ENCODE measurements at places on chromosomes 7 and 10.
A peak's percentile ranks its signal among the peaks of the same experiment; 100 is the strongest.

GRCh38 chr10:1365540-1366321 is 309.5 kb downstream of the WDR37 start:
- DNase-seq = no peak

GRCh38 chr7:157490465-157490912 is 153.7 kb downstream of the DNAJB6 start:
- DNase-seq = peak; percentile 42

- no peak for DNase-seq
Observed at GRCh38 chr7:2716906-2717292, 28.9 kb downstream of the AMZ1 start.

DNA sequence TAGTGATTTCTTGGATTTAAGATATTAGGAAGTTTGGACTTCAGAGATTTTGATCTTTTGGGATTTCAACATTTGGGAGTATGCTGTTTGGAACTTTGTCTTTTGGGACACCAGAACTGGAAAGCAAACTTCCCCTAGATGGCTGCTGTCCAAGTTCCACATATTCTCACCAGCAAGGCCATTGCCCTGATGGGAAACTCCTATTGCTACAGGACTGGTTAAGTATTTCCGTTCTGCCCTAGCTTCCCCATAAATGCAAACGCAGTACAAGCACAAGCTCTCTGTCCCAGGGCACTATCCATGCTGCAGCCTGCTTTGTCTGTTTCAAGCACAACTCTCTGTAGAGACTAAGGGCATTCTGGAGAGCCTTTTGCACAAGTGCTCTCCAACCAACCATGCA is 79.3 kb upstream of the SLC25A13 start:
- DNase-seq = no peak

- DNase-seq = no peak
Observed at GRCh38 chr7:99455874-99456273, 10.1 kb downstream of the ATP5MF start.

DNA sequence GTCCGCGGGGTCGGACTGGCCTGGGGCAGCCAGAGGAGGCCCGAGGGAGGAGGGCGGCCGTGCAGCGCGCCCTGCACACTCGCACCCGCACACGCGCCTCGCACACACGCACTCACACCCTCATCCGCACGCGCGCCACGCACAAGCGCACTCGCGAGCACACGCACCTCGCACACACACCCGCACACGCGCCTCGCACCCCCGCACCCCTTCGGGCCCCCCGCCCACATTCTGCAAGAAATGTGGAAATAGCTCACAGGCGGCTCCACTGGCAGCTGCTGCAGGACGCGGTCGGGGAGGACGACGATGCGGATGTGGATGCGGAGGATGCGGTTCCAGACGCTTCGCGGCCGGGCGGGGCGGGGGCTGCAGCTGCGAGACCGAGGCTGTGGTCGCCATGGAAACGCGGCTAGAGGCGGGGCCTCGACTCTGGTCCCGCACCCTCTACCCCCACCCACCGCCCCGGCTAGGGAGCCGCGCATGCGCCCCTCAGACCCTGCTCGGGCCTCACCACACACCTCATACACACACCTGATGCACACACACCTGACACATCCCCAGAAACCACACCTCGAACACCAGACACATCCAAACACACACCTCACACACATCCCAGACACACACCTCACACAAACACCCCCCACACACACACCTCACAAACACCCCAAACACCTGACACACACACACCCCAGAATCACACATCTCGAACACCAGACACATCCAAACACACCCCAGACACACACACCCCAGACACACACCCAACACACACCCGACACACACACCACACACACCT is at the start of gene CALY:
Gene CALY (minus strand): TSS at position 320 of the 793 bp plus-strand sequence. CDS start 7,907 bp downstream, outside the sequence.
- no peak for DNase-seq

DNA sequence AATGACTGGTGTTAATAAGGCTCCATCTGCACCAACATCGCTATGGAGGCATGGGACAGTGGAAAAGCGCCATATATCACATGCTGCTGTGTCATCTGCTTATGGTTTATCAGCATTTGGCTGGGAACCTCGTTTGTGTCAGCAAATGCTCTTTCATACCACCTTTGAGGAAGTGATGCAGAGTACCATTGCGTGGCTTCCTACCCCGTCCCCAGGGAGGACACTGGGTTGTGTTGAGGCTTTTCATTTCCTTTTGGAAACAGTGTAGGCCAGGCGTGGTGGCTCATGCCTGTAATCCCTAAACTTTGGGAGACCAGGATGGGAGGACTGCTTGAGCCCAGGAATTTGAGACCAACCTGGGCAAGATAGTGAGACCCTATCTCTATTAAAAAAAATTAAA is 6.8 kb downstream of the TACR2 start:
- DNase-seq = no peak

DNA sequence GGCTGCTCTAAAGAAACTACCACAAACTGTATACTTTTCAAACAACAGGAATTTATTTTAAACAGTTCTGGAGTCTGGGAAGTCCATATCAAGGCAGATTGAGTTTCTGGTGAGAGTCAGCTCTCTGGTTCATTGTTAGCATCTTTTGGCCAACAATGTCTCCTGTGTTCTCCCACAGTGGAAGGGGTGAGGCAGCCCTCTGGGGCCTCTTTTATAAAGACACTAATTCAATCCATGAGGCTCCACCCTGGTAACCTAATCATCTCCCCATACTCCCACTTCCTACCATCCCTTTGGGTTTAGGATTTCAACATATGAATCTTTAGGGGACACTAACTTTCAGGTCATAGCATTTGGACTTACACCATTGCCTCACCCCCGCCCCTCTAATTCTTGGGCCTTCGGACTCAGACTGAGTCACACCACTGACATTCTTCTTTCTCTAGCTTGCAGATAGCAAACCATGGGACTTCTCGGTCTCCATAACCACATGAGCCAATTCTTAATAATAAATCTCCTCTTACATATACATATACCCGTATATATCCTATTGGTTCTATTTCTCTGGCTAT is 64.3 kb upstream of the ANTXRL start:
- no peak for DNase-seq

- no peak for DNase-seq
Observed at GRCh38 chr7:5615190-5616070, 166.0 kb downstream of the RNF216 start.

DNA sequence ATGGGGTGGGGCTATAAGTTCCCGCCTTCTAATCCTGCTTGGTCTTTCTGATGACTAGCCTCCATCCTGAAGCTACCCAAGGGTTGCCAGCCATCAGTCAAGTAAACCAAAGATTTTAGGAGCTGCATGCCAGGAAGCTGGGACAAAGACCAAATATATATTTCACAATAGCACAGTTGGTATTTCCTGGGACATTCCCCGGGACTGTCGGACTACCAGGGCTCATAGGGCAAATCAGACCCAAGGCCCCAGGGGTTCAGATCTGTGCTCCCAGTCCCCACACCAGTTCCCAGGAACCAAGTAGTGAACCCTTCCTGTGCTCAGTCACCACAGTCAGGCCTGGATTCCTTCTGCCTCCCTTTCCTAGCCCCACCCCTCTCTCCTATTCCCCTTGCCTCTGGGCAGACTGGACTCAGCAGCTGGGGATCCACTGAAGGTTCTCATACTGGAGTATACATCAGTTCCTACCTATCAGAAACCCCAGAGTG is 5.7 kb upstream of the CXCL12 start:
- no peak for DNase-seq

GRCh38 chr10:60872451-60872850 is 71.5 kb downstream of the RHOBTB1 start:
- DNase-seq = no peak

DNA sequence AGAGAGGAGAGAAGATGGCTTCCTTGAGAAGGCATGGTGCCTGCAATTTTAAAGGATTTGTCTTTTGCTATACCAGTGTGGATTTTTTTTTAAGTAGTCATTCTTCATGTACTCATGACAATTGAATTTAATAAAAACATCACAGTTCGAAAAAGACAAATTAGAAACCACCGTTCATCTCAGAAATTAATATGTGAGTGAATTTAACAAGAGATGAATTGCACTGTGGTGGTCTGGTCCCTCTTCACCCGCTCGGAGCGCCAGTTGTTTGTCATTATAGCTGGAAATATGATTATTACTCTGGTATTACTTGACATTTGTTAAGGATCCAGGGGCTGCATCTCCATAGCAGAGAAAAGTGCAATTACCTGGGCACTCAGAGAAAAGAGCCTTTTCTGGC is 91.9 kb downstream of the LRRC18 start:
- no peak for DNase-seq

DNA sequence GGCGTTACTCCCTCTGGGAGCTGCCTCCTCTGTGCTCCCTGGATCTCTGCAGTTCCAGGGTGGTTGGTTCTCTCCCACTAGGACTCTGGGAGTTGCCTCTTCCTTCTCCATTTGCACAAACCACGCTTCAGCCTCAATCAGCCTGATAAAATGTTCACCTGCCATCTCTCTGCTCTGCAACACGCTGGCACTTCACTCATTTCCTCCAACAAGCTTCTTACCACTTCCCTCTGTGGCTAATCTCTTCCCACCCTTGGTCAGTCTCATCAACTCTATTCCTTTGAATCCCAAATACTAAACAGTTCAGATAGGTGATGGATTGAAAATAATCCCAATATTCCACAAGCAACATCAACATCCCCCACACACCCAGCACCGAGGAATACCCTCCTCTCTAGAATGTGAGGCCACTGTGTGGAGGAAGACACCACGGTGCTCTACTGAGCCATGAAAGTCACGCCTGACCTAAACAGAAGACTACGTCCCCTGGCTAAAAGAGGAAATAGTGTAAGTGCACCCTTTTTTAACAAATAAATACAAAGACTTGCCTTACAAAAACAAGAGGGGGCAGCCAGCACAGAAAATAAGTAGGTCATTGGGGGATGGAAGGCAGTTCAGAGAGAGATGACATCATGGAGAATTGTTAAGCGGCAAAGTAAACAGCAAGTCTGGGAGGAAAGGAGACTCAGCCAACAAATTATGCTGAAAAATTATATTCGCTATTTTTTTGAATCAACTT is 1.9 kb upstream of the FAM170B start:
- no peak for DNase-seq

GRCh38 chr7:32941681-32942414 is 15.4 kb upstream of the FKBP9 start:
- DNase-seq = peak; percentile 97

All from NCI-H526 (cell line).